Stimulated activated CD8-positive, alpha-beta memory T cell treated with anti-CD3 and anti-CD28 coated beads, Interleukin-15, amount 100 ng/mL, for 48 hours (primary cell): ENCODE measurements at places on chromosomes 1 and 21.
A peak's percentile ranks its signal among the peaks of the same experiment; 100 is the strongest.

DNA sequence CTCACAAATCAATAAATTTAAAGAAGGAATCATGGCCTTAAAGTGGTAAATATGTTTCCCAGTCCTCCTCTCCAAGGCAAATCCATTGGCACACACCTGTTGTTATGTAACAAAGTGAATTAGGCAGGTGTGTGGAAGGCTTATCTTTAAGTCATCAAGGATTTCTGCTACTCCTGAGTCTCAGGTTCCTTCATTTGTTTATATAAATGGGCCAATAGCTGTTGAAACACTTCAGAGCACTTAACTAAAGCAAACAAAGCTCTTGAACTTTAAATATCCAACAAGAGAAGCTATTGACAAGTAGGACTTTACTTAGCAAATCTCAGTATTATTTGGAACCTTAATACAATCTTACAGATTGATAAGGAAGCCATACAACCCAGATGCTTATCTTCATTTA lies 99.3 kb upstream of the ESRRG start:
- DNase-seq = no peak

DNA sequence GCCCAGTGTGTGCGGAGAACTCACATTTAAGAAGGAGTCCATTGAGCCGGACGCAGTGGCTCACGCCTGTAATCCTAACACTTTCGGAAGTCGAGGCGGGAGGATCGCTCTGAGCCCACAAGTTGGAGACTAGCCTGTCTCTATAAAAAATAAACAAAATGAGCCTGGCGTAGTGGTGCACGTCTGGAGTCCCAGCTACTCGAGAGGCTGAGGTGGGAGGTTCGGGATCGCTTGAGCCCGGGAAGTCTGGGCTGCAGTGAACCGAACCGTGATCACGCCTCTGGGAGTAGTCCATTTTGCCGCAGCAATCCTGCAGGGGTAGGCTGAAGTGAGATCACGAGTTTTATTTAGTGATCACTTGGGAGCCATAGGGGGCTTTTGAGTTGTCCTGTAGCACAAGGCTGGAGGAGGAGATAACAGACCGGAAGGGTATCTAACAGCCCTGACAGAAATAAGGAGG lies 497 bp upstream of the FUCA1 start:
- DNase-seq = no peak

DNA sequence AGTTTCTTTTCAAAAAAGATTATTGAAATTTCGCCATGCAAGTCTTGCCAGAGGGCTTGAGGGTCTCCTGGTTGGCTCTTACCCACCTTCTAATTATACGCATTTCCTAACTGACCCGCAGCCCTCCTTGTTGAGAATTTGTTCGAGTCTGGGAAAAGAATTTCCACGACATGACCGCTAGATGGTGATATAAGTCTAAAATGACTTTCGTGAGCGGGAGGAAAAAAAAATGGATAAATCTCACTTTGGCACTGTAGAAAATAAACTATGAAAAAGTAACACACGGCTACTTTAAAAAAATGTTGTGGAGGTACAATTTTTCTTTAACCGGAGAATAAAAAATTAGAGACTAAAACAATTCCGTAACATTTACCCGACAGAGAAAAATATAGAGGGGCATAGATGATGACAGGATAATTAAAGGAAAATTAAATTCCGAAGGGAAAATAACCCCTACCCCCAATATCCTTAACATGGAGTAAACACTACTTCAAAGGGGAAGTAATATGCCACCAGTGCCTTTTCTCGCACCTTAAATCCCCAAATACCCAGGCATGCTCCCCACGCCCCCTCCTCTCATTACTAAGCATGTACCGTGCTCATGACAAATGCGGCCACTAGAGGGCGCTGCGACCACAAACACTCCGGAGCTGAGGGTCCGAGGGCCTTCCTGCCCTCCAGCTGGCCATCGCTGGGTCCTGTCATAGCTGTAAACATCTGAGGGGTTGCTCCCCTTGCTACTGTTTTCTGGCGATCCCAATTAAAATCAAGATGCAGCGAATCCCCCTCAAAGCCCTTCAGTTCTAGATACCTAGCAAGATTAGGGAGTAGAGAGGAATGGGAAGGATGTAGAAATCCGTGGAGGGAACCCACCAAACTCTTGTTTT lies 266.9 kb downstream of the ASTN1 start:
- DNase-seq = peak; percentile 12

- DNase-seq = no peak
Measured at GRCh38 chr1:182388392-182389134, 3.0 kb downstream of the GLUL start.

- no peak for DNase-seq
Measured at GRCh38 chr1:39700348-39700747, 9.1 kb upstream of the HPCAL4 start.

GRCh38 chr1:103162360-103162759 lies 54.0 kb upstream of the COL11A1 start:
- DNase-seq = no peak

DNA sequence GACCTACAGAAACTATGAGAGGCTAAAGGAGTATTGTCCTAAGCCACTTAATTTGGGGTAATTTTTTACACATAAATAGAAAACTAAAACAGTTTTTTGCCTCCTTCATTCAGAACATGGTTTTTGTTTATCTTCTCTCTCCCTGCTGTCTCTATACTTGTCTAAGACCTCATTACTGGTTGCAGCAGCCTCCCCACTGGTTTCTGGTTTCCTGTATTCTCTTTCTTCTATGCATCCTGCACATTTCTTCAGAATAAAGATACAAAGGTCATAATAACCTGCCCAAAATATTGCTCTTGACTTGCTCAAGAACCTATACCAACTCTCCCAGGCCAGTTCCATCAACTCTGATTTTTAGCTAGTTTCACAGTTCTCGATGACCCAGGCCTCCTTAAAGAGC lies 19.8 kb upstream of the BOLA1 start:
- DNase-seq = no peak

GRCh38 chr1:147084273-147085096 lies 87.8 kb downstream of the PRKAB2 start:
- peak; percentile 81 for DNase-seq

DNA sequence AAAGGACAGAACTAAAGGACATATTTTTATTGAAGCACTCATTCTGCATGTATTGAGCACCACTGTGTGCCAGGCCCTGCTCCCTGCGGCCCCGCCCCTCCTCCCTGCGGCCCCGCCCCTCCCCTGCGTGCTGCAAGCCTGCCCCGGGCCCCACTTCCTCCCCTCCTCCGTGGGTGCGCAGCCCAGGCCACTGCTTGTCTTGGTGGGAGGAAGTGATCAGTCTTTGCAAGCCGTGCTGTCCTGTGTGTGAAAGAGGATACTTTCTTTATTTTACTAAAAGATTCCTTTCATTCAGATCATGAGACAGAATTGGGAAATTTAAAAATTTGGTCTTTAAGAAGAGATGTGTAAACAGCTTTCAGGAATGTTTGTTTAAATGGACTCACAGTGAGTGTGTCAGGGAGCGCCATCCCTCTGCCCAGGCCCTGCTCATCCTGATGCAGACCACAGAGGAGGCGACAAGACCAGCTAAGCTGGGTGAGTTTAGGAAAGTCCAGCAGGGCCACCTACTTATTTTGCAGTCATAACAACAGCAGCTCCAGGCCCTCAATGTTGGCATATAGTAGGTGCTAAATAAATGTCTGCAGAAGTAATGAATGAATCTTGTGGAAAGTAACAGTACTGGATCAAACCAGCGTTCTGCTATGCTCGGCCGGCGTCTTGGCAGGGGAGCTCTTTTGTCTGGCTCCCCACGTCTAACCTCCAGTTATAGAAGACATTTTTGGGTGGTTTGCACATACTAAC lies 88.3 kb upstream of the SELENON start:
- peak; percentile 49 for DNase-seq

DNA sequence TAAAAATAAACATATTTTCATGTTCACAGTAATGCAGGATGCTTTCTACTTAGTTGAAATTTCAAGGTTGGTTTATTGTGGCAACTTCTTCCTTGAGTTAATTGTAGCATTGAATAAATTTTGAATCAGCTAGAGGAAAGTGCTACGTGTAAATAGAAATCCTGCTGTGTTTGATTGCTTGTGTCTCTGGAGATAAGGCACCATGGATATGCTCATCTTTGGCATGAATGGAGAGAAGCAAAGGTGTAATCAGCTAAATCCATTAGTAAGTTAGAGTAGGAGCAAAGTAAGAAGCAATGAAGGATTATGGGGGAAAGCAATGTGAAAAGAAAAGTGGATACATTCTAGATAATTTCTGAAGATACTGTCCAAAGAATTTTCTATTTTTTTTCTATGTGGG lies 331.1 kb downstream of the PTPRC start:
- DNase-seq = no peak

DNA sequence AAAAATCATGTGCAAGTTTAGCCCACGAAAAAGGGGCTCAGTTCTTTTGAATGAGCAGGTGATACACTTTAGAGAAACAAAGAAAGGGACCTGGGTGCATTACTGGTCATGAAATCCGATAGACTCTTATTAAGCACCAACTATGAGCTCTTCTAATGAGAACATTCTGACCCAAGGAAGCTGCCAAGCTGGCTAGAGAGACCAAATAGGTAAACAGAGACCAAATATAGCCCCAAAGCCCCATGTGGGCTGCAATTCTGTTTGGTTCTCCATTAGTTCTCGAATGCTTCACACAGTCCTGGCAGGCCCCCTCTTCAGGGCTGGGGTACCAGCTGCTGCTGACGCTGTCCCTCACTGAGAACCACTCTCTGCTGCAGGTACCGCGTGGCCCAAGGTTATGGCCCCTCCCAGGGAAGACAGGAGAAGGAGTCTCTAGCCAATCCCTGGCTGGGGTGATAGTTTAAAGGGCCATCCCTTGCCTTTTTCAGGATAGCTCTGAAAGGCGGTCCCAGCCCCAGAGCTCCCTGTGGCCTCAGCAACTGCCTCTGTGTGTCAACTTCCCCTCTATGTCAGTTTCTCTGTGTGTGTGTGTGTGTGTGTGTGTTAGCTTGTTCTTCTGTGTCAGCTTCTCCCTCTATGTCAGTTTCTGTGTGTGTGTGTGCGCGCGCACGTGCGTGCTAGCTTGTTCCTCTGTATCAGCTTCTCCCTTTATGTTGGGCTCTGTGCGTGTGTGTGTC lies 7.1 kb upstream of the UBXN10 start:
- DNase-seq = no peak

GRCh38 chr1:101264697-101265096 lies 27.9 kb downstream of the S1PR1 start:
- DNase-seq = no peak

GRCh38 chr21:14600569-14601297 lies 54.6 kb upstream of the SAMSN1 start:
- no peak for DNase-seq

- no peak for DNase-seq
Measured at GRCh38 chr1:160024195-160024905, 7.4 kb downstream of the PIGM start.

DNA sequence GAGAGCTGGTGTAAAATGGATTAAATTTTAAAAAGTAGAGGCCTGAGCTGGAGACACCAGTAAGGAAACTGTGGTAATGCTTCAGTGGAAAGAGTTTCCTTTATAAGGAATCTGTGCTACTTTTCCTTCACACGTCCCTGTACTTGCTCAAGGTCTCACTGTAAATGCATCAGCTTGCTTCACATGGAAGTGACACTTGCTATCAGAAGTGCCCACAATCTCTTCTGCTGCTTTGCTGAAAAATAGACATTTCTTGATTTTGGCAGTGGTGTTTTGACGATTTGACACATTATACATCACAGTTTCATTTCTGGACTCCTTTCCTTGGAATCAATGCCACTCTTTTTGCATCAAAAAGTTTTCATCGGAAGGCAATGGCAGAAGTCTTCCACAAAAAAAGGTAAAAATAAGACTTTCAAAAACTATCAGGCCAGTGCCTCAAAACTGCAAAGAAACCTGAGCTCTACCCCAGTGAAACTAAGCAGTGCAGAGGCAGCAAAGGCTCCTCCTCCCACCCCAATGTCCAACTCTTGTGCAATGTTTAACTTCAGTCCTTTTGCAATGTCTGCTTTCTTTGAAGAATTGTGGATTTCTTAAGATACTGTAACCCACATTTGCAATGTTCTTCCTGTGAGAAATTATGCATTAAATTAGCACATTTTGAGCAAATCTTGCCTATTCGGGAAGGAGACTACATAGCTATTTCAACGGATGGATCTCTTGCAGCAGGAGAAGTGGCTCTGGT lies 18.4 kb upstream of the TSPAN2 start:
- no peak for DNase-seq

DNA sequence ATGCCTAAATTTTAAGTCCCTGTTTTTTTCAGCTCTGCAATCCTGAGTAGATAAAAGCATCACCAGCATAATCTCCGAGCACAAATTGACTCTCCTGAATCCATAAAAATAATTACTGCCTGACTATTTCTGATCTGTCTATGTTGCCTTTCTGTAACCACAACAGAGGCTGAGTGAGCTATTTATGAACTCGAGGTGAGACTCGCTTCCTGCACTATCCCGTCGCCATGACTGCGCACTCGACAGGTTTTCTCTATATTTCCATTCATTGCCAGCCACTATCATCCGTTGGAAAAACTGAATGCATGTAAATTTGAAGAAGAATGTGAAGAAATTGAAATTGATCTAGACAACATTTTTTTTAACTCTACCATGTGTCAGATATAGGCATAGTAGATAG lies 897.2 kb downstream of the ADGRL2 start:
- no peak for DNase-seq

GRCh38 chr1:44108971-44109370 lies 9.7 kb upstream of the KLF17 start:
- DNase-seq = no peak

- DNase-seq = no peak
Measured at GRCh38 chr1:41714638-41715389, 203.9 kb downstream of the HIVEP3 start.

DNA sequence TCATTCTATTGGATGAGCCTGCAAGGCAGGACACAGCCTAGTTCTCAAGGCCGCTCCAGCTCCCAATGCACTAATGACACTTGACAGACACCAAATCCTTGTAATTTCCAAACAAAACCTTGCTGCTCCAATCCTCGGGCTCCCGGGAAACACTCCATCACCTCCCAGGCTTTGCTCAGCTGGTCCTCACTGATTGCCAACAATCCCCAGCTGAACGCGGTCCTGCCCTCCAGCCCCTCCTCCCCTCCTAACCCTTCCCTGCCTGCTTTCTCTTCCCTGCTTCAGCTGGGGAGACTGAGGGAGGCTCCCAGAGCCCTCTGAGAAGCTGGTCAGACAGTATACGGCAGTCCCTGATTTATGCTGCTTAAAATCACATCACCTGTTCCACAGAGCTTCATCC lies 114.4 kb upstream of the TNR start:
- no peak for DNase-seq

DNA sequence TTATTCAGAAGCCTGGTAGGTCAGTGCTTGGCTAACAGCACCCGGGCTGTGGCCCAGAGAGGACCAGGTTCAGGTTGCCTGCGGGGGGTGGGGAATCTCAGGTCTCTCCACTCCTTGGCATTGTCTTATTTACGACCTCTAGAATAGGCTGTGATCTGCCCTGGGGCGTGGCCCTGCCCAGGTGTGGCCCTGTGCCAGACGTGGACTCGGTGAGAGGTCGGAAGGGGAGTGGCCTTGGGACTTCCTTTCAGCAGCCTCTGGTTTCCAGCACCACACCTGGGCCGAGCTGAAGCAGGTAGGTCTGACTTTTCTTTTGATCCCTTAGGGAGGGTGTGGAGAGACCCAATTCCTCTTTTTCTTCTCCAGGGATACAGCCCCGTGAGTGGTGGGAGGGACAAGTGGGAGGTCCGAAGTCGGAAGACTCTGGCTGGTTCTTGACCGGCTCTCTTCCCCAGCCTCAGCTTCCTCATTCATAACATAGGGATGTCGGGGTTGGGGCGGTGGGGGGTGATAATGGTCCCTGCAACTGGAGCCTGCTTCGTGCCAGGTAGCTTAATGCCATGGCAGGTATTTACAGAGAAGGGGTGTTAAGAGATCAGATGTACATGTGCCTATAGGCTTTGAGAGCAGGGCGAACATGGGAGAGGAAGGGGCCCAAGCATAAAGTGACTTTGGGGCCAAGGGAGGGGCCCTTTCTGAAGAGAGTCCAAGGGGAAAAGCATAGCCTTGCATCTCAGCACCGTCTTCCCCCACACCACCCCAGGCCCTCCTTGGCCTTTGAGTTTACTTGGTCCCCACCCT lies 16.5 kb downstream of the ACOT11 start:
- no peak for DNase-seq
